SJSA1 (cell line): ENCODE measurements at places on chromosomes 11 and 22.

- no peak for DNase-seq
Measured at GRCh38 chr11:60235321-60235720, 7.6 kb downstream of the MS4A4E start.

DNA sequence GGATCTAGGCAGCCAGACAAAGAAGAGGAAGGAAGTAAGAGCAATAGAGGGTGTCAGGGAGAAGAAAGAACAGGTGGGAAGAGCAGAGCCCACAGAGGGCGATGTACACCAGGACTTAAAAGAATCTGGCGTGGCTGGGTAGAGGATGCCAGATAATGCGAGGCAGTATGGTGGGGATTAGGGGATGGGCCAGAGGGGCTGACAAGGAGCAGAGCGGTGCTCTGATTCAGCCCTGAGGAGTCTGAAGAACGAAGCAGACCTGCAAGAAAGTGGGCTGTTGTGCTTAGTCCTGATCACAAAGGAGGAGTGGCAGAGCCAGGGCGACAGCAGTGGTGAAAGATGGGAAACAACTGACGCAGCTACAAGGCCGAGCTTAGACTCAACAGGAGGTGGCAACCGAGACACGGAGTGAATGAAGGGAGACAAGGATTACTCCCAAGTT, 163.7 kb downstream of the LARGE1 start:
- no peak for DNase-seq

DNA sequence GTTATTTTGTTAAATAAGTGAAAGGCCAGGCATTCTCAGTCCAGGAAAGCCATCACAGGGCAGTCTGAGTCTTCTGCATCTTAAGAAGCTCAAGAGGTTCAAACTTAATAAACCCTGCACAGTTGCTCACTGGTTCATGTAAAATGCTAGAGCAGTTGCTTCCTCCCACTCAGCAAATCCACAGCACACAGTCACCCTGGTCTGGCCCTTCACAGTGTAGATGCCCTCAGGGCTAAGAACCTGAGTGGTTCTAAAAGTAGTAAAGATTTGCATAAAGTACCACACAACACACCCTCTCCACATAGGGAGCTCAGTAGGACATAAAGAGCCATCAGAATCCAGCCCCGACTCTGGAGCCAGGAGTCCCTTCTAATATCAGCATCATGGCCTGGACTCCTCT, 58.7 kb downstream of the ZNF280B start:
- DNase-seq, result no peak

DNA sequence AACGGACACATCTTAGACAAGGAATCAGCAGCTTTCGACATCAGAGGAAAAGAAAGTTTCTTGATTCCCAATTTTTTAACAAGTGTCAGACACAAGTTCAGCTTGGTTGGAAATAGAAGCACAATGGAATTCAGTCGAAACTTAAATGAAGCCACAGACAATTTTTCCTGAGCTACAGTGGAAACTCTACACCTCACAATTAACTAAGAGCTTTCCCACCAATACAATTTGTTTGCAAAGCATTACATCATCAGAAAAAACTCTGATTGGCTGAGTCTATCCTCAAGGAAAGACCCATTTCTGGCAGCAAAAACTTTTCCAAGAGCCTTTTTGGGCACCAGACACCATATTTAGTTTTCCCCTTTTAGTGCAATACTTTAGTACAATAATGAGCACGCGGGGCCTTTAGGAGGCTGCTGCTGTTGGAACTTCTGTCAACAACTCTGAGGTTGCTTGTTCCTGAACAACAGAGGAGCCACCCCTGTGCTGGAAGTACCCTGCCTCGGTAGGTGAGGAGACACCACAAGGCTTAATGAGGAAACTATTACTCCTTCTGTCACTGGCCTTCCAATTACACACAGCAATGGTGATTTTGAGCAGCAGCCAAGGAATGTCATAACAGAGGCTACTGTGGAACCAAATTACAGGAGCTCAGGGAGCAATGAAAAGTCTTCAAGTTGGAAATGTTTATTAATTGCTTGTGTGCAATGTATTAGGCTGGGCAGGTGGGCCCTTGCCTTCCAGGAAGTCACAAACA, 61.9 kb upstream of the BARX2 start:
- no peak for DNase-seq

GRCh38 chr11:64851831-64852351, 7.4 kb upstream of the CDC42BPG start:
- no peak for DNase-seq

GRCh38 chr11:16392616-16393015, 36.3 kb upstream of the SOX6 start:
- no peak for DNase-seq

- DNase-seq, result no peak
Measured at GRCh38 chr11:57001674-57002401, 13.1 kb downstream of the OR5AK2 start.
